ENCODE measurements at places on chromosomes 3 and 15.

DNA sequence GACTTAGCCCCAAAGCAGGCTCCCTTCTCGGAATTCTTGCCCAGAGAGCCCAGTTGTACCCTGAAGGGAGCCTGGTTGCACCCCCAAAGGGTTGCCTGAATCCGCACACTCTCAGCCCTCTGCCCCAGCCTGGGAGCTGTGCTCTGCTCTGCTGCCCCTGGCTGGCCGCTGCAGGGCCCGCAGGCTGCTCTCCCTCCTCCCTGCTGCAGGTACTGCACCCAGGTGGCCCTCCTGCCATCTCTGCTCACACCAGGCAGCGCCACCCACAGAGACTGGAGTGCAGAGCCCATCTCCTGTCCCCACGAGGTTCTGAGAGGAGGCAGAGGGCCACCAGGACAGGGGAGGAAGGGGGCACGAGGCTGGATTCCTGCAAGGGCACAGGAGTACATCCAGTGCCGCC is 134.2 kb upstream of the NSMCE3 start:
- H3K36me3 ChIP-seq, result no peaks in the 10 kb centered on the region
- no peak overlapping the region for H3K4me3 ChIP-seq
- H3K27ac ChIP-seq, result no peak overlapping the region
- H3K27me3 ChIP-seq, result no peaks in the 10 kb centered on the region
- no peak for DNase-seq
- no peaks in the 10 kb centered on the region for H3K4me1 ChIP-seq

DNA sequence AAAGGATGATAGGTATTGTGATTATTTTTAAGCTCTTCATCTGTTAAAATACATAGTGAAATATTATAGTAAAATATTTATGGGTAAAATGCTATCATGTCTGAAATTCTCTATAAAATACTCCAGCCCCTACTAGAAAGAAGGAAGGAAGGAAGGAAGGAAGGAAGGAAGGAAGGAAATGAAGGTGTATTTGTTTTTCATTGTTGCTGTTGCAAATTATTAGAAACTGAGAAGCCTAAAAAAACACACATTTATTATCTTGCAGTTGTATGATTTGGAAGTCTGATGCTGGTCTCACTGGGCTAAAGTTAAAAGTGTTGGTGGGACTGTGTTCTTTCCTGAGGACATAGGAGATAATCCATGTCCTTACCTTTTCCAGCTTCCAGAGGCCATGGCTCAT is 47.6 kb upstream of the CLSTN2 start:
- no peak overlapping the region for H3K27ac ChIP-seq
- no peak overlapping the region for H3K4me3 ChIP-seq
- no peaks in the 10 kb centered on the region for H3K27me3 ChIP-seq
- H3K4me1 ChIP-seq, result no peaks in the 10 kb centered on the region
- DNase-seq, result no peak
- H3K36me3 ChIP-seq, result no peaks in the 10 kb centered on the region

DNA sequence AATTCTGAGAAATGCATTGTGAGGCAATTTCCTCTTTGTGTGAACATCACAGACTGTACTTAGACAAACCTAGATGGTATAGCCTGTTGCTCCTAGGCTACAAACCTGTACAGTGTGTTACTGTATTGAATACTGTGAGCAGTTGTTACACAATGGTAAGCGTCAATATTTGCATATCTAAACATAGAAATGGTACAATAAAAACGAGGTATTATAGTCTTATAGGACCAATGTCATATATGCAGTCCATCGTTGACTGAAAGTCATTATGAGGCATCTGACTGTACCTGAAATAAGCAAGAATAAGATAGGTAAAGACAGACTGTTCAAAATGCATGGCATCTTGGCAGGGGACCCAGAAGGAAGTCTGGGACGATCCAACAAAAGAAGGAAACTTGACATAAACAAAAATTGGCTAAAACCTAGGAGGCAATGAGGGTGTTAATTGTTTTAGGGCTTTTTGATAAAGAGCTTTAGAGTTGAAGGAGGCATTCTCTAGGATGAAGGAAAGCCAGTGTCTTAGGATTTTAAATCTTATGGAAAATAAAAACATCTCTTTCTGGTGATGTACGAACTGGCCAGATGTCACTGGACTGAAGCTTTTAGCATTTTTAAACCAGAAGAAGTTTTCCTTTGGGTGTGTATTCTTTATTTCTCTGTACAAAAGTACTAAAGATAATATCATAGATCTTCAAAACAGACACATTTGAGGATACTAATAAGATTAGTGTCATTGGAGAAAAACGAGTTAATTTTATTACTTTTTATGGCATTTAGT is 9.2 kb upstream of the SPRED1 start:
- H3K27ac ChIP-seq, result no peak overlapping the region
- H3K27me3 ChIP-seq, result peaks cover 6% of the 10 kb centered on the region
- no peak for DNase-seq
- no peaks in the 10 kb centered on the region for H3K4me1 ChIP-seq

- H3K4me1 ChIP-seq, result peaks cover 53% of the 10 kb centered on the region
- H3K4me3 ChIP-seq, result no peak overlapping the region
- H3K36me3 ChIP-seq, result no peaks in the 10 kb centered on the region
- peaks cover 63% of the 10 kb centered on the region for H3K27me3 ChIP-seq
- DNase-seq, result peak; percentile 57
These were observed 5.9 kb downstream of the RNU6-1 start for GRCh38 chr15:67833710-67834511.

DNA sequence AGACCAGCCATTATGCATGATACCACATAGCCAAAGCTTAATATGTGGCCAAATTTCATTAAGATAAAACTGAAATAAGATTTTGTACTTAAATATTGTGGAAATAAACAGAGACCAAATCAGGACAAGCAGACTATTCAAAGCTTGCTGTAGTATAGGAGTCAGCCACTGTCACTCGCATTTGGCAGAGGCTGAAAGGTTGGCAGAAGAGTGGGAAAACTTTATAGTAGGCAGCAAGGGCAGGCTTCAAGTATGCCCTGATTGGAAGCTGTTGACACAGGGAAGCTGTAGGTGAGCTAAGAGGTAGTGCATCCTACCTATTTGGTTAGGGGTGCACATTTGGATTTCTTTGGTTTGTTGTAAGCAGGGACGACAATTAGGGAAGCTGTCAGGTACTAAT is 202.5 kb upstream of the PDZRN3 start:
- H3K27me3 ChIP-seq, result no peaks in the 10 kb centered on the region
- no peak for DNase-seq
- no peak overlapping the region for H3K27ac ChIP-seq
- H3K36me3 ChIP-seq, result no peaks in the 10 kb centered on the region
- H3K4me3 ChIP-seq, result no peak overlapping the region
- H3K4me1 ChIP-seq, result no peaks in the 10 kb centered on the region

GRCh38 chr3:88535563-88535962 is 385.8 kb downstream of the C3orf38 start:
- no peaks in the 10 kb centered on the region for H3K36me3 ChIP-seq
- H3K27ac ChIP-seq, result no peak overlapping the region
- no peaks in the 10 kb centered on the region for H3K27me3 ChIP-seq
- no peak overlapping the region for H3K4me3 ChIP-seq
- no peaks in the 10 kb centered on the region for H3K4me1 ChIP-seq

GRCh38 chr3:177934001-177934891 is 602.0 kb upstream of the KCNMB2 start:
- H3K4me3 ChIP-seq, result no peak overlapping the region
- H3K27ac ChIP-seq, result no peak overlapping the region
- no peaks in the 10 kb centered on the region for H3K4me1 ChIP-seq
- no peaks in the 10 kb centered on the region for H3K36me3 ChIP-seq
- no peak for DNase-seq
- H3K27me3 ChIP-seq, result no peaks in the 10 kb centered on the region

GRCh38 chr3:18247139-18247695 is 177.9 kb downstream of the SATB1 start:
- DNase-seq, result no peak
- H3K27ac ChIP-seq, result no peak overlapping the region
- no peaks in the 10 kb centered on the region for H3K4me1 ChIP-seq
- H3K36me3 ChIP-seq, result no peaks in the 10 kb centered on the region

DNA sequence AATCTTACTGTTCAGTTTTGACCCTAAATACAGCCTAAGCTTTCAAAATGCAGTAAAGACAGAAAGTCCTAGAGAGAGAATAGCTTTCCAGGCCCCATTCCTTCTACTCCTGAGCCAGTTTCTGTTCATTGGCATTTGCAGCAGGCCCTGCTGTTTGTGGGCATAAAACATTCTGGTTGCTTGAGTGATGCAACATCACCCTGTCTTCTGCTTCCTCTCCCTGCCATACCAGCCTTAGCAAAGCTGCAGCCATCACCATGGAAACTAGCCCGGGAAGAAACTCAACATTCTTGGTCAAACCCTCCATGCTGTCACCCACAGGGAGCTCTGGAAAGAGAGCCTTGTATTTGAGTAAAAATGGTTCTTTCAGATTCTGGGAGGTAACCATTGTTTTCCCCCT is 325.7 kb downstream of the MAGI1 start:
- no peak overlapping the region for H3K4me3 ChIP-seq
- no peaks in the 10 kb centered on the region for H3K36me3 ChIP-seq
- no peaks in the 10 kb centered on the region for H3K27me3 ChIP-seq
- no peaks in the 10 kb centered on the region for H3K4me1 ChIP-seq
- no peak for DNase-seq

DNA sequence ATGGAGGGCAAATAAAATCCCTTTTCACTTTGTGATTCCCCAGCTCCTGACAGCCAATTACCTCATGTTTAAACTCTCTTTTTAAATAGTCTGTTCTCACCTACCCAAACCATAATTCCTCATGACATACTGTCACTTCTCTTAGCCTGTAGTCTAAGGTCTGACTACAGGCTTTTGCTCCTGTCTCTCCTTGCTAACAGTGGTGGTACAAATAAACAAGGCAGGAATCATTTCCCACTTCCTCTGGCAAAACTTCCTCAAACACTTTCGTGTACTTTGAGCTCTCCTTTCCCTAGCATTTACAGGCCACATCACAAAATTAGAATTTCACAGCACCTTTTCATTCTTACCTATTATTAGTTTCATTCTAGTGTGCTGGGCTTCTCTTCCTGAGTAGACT is 51.8 kb downstream of the ATP8B4 start:
- H3K27me3 ChIP-seq, result no peaks in the 10 kb centered on the region
- H3K27ac ChIP-seq, result peak overlapping the region; percentile 24
- peaks cover 3% of the 10 kb centered on the region for H3K4me1 ChIP-seq
- DNase-seq, result no peak
- H3K36me3 ChIP-seq, result peaks cover 10% of the 10 kb centered on the region
